ENCODE measurements at places on chromosomes 5 and 9.

- DNase-seq = no peak
Observed at GRCh38 chr9:105057551-105057950, 129.6 kb upstream of the ABCA1 start.

DNA sequence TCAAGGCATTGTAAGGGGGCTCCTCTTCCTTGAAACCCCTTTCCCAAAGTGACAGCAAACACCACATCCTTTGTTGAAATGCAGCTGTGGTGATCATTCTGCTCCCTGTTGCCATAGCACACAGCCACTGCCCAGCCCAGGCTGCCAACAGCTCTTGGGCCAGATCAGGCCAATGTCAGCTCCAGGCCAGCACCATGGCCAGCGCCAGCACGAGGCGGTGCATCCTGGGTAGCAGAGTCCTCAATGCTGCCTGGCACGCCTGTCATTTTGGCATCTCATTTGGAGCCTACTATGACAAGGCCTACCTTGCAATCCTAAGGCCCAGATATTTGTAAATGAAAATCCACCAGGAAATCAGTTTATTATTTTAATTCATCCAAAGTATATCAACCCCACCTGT lies 390.6 kb downstream of the DNAH5 start:
- peak; percentile 19 for DNase-seq

GRCh38 chr9:70947086-70947485 lies 174.3 kb downstream of the TRPM3 start:
- DNase-seq = no peak

DNA sequence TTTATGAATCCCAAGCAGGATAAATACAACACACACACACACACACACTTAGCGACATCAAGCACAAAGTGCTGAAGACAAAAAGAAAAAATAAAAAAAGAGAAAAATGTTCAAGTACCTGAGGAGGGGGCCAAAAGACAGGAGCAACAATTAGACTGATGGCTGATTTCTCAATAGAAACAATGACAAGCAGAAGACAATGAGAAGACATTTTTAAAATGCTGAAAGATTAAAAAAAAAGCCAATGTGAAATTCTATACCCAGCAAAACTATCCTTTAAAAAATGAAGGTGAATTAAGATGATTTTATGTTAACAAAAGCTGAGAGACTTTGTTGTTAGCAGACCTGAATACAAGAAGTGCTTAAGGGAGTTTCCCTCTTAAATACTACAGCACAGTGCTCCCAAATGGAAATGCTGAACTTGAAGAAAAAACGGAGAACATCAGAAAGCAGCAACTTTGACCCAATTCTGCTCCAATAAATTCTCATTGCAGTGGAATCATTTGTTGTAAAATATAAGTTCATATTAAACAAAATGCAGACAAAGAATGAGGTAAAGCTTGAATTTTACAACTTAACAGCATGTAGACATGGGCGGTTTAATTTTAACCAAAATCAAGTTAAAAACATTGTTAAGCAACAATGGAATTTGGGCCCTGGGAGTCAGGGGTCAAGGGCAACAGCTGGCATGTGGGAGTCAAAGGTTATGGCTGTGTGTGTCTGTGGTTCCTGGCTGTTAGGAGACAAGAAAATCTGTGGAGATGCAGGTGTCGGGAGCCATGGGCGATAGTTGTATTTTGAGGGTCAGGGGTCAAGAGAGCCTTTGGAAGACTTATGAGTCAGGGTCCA lies 776 bp upstream of the RANBP17 start:
- DNase-seq = no peak

DNA sequence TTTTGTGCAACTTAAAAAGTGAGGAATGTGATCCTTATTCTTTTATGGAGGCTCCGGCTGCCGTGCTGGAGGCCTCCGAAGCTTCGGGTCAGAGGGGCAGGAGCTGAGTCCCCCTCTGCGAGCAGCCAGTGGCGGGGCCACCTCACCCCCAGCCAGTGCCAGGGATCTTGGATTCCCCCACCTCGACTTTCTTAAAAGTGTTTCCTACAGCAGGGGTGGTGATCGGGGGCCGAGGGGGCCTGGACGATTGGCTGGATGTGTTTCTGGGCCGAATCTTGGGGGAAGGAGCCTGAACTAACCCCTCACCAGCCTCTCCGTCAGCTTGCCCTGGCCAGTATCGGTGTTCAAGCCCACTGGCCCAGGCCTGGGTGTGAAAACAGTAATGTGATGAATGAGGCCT lies 92.2 kb upstream of the LMX1B start:
- DNase-seq = no peak

GRCh38 chr5:103232393-103232999 lies 26.1 kb upstream of the MACIR start:
- no peak for DNase-seq

GRCh38 chr9:109966643-109967368 lies 186.8 kb downstream of the PALM2AKAP2 start:
- DNase-seq = peak; percentile 33

- DNase-seq = peak; percentile 76
Observed at GRCh38 chr9:113548221-113549041, 84.9 kb downstream of the RGS3 start.

- peak; percentile 47 for DNase-seq
Observed at GRCh38 chr9:113737517-113738271, 138.4 kb upstream of the ZNF618 start.

- peak; percentile 84 for DNase-seq
Observed at GRCh38 chr5:149406203-149406978, 27.3 kb upstream of the IL17B start.

- DNase-seq = no peak
Observed at GRCh38 chr5:98975223-98975622, 46.4 kb upstream of the CHD1 start.

DNA sequence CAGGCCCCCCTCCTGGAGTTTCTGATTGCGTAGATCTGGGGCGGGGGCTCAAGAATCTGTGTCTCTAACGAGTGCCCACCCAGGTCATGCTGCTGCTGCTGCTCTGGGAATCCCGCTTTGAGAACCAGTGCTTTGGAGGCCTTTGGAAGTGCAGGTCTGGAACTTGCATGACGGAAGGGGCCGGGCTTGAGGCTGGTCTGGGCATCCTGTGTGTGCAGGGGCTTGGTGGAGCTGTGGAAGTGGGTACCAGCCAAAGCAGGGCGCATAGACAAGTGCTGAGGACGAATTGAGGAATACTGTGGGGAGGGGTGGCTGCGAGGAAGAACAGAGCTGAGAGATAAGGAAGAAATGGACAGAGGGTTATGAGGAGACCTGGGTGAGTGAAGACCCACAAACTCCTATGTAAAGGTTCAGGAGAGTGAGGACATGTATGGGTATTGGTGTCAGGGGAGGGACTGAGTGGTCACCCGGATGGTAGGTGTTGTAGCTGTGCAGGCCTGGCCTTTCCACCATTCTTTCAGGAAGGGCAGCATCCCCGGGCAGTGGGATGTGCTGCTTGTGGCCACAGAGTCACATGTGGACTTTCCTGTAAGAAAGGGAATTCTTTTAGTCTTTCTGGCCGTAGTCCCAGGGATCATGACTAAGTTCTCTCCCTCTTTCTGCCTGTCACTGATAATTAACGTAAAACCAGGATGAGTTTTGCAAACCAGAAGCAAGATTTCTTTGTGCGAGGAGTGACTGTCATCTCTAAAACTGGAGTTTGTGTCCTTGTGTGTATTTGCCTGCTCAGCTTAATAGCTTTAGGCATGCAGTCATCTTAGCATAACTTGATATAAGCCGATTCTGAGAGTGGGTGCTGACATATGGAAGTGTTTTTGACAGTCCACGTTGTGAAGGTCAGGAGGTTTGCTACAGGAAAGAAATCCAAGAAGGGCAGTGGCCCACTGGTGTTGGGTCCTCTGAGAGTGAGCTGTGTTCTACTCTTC lies 43.3 kb upstream of the TJP2 start:
- DNase-seq = no peak

DNA sequence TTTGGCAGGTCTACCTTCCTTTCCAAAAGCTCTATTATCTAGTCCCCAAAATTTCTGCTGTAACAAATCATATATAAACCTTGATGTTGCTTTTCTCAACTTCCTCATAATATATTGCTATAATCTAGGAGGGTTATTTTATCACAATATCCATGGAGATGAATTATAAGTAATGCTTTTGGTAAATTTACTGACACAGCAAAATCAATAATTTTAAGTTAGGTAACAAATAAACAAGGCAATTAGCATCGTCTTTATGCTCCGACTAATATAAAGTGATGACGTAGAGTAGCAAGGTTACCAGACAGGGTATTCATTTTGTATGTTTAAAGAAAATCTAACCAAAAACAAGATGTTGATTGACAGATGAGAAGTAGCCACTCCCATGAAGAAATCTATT lies 132.3 kb upstream of the ST8SIA4 start:
- DNase-seq = no peak

DNA sequence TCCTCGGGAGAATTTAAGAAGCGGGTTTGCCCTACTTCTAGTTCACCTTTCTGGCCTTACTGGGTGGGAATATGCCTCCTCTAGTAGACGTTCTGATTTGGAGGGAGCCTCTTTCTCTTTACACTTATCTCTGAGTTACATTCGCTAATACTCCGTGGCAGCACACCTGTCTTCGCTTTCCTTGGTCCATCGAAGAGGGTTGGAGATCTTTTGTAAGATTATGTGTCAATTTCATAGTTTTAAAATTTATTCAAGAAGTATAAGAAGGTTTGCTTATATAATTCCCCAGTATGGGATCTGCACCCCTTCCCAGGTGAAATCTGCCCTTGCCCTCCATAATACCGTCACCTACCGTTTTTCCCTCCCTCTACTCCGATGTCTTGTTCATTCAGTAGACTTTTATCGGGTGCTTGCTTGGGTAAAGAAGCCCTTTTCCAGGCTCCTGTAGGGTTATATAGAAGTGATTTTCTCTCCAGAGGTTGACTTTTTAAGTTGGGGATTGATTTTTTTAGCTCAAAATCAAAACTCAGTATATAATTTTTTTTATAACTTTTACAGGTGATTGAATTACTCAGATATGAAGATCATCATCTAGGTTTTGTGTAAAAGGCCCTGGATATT lies 1.1 kb downstream of the GPBP1 start:
- DNase-seq = no peak

- no peak for DNase-seq
Observed at GRCh38 chr5:140356853-140357725, 2.9 kb upstream of the SLC4A9 start.

- DNase-seq = no peak
Observed at GRCh38 chr5:9712506-9712905, 82.4 kb upstream of the TAS2R1 start.

DNA sequence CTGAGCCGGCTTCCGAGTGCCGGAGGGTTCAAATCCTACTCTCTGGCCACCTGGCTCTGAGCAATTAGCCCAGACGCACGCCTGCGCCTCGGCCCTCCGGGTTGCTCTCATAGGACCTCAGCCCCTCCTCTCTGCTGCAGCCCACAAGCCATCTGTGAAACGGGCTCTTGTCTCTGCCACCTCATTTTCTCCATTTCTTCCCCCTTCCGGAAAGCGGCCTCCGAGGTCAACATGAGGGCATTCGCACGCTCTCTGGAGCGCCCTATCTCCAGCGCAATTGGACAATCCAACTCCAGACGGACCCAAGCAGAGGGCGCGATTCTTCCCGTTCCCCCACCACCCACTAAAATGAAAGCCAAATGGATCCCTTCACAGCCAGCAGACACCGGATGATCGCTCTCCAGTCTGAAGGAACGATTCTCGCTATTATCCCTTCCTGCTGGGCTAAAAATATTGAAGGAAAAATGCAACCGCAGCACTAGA lies 41.5 kb downstream of the VAV2 start:
- DNase-seq = peak; percentile 75

- no peak for DNase-seq
Observed at GRCh38 chr5:77272206-77272605, 61.7 kb downstream of the PDE8B start.

DNA sequence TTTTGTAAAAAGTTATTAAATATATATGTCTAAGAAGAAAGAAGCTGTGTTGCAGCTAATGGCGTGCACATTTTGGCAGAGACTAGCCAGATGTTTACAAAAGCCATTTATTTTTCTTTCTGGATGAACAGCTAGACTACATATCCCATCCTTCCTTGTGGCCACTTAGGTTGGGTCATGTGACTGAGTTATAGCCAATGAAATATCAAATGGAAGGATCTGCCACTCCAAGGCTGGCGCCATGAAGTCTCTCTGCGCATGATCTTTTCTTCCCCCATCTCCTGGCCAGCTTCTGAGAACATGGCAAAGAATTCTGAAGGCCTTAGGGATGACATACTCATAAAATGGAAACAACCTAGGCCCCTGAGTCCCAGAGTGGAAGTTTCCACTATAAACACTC lies 244.2 kb upstream of the DAB2 start:
- DNase-seq = no peak

DNA sequence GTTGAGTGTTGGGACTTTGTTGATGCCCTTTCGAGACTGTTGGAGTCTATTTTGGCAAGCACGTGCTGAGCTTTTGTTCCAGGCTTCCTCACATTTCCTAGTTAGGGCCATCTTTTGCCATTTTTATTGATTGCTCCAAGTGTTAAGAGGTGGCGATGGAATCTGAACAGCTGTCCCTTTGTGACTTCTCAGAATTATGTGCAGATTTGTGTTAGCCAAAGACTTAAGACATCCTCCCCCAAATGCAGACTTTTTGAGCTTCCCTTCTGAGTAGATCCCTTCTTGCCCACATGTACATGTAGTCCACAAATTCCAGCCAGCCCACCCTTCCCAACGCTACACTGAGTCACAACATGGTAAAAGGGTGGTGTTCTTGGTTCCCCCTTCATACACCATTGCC lies 59.2 kb downstream of the SPIN1 start:
- no peak for DNase-seq

DNA sequence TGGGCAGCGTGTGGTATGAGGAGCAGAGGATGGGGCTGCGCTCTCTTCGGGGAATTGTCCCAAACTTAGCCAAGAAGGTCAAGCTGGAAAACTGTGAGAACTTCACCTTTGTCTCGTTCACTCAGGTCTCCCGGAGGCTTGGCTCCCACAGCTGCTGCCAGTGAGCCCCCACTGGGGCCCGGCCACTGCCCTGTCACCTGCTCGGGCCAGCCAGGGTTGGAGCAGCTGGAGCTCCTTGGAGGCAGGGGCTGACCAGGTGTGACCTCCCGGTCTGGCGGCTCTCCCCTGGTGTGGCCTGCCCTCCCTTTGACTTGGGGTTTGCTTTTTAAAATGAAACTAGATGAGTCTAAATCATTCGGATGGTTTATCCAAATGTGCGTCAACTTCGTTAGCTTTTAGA lies 58.0 kb downstream of the INIP start:
- no peak for DNase-seq

DNA sequence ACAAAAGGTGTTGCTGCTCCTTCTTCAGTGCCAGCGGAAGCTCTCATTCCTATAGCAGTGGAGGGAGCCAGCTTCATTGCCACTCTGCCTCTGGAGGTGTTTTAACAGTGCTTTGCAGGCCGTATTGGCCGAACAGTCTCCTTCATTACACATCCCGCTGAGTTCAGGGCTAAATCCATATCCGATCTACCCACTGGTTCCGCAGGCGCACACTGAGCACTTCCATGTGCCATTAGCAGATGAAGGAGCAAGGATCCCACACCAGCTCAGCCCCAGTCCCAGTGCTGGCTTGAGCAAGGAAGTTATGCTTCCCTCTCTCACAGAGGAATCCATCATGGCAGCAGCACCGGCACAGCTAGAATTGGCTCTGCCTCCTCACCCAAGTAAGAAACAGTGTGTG lies 121.2 kb upstream of the IRX2 start:
- no peak for DNase-seq
